ENCODE measurements at places on chromosomes 1 and 21.
A peak's percentile ranks its signal among the peaks of the same experiment; 100 is the strongest.

- no peak for DNase-seq
Observed at GRCh38 chr1:224458996-224459395, 24.4 kb upstream of the WDR26 start.

- DNase-seq = no peak
Observed at GRCh38 chr1:114745291-114745690, 12.5 kb downstream of the CSDE1 start.

GRCh38 chr1:92411511-92411910, 75.2 kb downstream of the GFI1 start:
- no peak for DNase-seq

- DNase-seq = no peak
Observed at GRCh38 chr21:18424276-18424675, 20.7 kb upstream of the TMPRSS15 start.

DNA sequence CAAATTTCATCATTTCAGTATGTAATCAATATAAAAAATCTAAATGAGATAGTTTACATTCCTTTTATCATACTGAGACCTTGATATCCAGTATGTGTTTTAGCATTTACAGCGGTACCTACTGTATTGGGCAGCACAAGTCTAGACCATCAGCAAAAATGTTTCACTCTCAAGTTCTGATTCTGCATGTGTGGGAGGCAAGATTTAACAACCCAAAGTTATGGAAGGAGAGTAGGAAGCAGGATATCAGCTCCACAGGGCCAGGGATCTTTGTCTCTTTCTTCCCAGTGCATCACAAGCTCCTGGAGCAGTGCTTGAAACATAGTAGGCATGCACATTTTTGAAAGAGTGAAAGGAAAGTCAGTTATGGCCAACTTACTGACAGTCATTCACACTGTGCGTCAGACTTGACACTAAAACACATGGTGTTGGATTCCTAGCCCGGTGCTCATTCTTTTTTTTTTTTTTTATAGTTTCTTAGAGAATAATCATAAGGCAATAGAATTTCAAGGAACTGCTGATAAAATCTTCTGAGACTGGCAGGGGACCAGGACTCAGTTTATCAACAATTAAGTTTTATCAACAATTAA, 6.1 kb downstream of the TENT5C start:
- no peak for DNase-seq

DNA sequence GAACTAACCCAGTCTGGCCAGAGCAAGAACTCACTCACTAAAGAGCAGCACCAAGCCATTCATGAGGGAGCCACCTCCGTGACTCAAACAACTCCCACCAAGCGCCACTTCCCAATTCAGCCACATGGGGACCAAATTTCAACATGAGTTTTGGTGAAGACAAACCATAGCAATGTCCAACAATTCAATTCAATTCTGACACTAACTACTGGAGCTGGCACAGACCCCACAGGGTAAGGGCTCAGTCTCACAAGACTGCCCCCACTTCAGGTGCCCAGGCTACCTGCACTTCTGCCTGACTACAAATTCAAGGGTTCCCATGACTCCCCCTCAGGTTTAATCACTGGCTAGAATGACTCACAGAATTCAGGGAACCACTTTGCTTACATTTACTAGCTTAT, 48.8 kb upstream of the RAP1A start:
- peak; percentile 53 for DNase-seq

- DNase-seq = no peak
Observed at GRCh38 chr1:101290119-101290921, 53.5 kb downstream of the S1PR1 start.

DNA sequence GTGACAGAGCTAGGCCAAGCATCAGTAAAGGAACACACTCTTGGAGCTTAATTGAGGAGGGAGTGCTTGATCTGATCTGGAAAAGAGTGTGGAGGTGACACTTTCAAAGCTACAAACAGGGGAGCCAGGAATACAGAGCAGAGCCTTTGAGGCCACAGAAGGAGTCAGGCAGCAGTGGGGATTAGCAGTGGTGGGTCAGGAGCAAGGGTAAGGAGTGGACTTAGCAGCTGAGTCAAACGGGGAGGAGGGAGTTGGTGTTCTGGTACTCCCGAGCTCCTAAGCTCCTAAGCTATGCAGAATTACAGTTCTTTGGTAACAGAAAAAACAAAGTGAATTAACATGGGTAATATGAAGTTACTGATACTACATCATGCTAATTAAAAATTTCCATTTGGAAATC, 14.5 kb downstream of the RAB4A start:
- no peak for DNase-seq

GRCh38 chr21:17491716-17492414, 21.0 kb upstream of the CXADR start:
- DNase-seq = no peak

DNA sequence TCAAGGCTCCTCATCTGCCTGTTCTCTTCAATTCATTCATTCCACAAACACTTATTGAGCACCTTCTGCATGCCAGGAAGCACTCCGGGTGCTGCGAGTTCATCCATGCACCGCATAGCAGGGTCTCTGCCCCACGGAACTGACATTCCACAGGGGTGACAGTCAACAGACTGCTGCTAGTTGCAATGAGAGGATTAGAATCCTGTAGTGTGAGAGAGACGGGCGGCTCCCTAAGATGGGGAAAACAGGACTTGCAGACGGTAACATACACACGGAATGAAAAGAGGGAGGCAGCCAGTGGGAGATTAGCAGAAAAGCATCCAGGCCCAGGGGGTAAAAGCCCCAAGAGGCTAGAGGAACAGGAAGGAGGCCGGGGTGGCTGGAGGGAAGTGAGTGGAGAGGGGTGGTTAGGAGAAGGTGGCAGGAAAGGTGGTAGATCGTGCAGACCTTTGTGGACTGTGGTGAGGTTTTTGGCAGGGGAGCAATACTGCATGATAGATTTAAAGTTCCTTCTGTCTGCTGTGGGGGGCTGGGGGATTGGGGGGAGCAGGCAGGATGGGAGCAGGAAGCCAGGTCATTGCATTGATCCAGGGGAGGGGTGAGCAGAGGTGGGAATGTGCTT, 6.6 kb downstream of the TNFRSF8 start:
- DNase-seq = no peak

GRCh38 chr1:14826172-14826636, 227.7 kb downstream of the KAZN start:
- DNase-seq = no peak

DNA sequence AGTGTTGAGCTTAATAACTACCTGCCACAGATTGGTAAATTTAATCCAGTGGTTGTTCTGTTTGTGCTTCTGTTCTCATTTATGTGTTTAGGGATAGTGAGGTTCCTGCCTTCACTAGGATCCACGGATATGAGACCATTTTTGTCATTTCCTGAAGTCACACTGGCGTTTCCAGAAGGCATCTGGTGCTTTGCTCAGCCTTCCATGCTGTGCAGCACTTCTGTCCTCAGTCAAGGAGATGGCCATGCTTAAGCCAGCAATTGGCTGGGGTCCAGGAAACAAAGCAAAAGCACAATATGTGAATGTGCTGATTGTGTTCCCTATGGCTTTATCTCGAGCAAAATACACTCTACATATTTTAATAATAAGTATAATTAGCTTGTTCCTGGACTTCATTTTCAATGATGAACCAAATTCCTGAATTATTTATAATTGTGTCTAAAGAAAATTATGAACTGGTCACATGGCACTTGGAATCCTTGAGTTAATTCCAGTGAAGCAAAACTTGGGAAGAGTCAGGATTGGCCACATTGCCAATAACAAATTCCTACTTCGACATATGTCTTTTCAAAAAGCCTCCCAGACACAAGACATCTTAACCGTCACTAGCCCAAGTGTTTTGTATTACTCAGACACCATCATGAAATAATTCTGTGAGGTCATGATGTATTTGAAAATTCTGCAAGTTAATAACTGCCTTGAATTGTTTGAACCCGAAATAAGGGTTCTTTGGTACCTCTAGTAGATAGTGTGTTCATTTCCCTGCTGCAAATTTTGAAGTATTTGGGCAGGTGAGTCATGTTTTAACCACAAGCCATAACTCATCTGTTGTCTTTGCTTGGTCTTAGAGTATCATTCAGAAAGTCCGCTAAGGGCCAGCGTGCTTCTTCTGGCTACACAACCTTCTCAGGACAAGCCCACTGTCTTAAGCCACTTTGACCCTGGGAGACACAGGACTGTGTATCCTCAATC, 412.4 kb downstream of the DISC1 start:
- DNase-seq = no peak

GRCh38 chr1:172054172-172054571, 212.9 kb downstream of the DNM3 start:
- no peak for DNase-seq

DNA sequence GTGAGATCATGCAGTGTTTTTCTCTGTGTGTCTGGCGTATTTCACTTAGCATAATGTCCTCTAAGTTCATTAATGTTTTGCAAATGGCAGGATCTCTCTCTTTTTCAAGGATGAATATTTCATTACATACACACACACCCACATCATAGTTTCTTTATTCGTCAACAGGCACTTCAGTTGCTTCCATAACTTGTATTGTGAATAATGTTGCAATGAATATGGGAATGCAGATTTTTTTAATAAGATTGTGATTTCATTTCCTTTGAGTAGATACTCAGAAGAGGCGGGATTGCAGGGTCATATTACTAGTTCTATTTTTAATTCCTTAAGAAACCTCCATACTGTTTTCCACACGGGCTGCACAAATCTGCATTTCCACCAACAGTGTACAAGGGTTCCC, 134.0 kb downstream of the CLEC20A start:
- no peak for DNase-seq

DNA sequence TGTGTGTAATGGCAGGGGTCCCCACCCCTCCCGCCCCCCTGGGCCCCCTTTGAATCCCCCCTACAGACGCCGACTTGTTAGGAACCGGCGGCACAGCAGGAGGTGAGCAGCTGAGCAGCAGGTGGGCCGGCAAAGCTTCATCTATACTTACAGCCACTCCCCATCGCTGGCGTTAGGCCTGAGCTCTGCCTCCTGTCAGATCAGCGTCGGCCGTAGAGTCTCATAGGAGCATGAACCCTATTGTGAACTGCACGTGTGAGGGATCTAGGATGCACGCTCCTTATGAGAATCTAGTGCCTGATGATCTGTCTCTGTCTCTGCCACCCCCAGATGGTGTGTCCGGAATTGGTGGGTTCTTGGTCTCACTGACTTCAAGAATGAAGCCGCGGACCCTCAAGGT, 14.9 kb upstream of the VPS26C start:
- DNase-seq = no peak

DNA sequence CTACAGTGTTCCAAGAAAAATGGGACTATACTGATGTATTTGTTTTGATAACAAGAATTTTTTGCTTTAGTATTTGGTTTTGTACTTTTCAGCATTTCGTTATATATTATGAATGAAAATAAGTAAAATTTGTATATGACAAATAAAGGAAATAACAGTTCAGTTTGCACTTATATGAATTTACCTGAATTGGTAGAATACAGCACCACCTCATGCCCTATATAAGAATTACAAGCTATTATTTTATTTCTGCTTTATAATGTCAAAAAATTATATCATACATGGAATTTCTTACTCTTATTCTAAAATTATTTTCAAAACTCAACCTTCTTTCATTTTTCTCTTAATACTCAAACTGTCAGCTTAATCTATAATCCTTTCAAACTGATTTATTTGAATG, 14.6 kb downstream of the EFCAB7 start:
- DNase-seq = no peak

DNA sequence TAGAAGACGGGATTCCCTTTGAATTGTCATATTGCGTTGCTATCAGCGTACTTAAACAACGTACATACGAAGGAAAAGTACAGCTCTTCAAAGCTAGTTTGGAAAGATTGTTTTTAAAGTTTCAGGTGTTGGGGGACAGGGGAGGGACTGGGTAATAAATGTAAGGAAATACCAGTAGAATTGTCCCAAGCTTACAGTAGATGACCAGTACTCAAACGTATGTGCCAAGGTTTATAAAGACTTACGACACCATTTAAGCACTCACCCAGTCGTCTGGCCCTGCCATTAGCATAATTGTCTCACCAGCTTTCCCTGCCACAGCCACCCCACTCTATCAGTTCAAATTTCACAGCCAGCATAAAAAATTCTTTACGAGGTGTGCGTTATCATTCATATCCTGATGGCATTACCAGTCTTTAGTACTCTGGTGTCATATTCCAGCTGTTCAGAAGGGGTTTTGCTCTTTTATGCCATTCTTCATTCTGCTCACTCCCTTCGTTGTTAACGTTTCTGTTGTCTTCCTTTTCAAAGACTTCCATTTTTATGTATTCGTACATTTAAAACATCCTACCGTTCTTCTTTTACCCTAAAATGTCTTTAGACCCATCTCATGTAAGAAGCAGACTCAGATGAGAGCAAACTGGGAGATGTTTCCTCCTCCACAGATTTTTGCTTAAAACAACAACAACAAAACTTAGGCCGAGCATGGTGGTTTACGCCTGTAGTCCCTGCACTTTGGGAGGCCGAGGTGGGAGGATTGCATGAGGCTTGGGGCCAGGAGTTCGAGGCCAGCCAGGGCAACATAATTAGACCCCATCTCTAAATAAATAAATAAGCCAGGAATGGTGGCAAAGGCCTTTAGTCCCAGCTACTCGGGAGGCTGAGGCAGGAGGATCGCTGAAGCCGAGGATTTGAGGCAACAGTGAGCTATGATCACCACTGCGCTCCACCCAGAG, 1.0 kb upstream of the HP1BP3 start:
- DNase-seq = no peak

- no peak for DNase-seq
Observed at GRCh38 chr1:202888221-202888530, 773 bp downstream of the RABIF start.

DNA sequence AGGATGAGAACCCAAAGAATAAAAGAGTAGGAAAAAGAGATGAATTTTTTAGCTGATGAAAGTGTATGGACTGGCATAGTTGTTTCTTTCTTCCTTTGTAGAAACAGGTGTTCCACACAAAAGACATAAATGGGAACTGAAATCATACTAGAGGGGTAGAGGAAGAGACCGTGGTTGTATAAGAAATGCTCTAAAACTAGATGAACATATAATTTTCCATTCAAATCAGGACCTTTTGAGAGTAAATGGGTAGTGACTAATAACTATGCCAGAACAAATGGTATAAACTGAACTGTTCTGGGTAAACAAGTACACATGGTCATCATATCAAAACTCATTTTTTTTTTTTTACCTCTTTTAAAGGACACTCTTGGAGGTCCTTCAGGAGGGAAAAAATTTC, 344.2 kb downstream of the VAV3 start:
- no peak for DNase-seq

DNA sequence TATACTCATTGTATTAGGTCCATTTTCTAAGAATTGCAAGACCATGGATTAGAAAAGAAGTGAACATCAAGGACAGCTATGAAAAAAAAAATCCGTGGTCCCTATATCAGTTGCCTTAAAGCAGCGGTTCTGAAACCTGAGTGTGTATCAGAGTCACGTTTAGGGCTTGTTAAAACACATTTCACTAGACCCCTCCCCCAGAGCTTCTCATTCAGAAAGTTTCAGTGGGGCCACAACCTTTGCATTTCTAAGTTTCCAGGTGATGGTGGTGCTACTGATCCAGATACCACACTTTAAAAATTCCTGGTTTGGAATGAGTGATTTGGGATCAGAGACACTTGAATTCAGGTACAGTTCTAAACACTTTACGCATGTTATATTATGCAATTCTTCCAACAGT, 96.1 kb upstream of the PRMT6 start:
- no peak for DNase-seq

Data from activated T-cell treated with anti-CD3 and anti-CD28 coated beads, Interleukin-2, amount 50 U/mL, for 24 hours (primary cell).